ENCODE measurements at places on chromosomes 5 and 9.
A peak's percentile ranks its signal among the peaks of the same experiment; 100 is the strongest.

DNA sequence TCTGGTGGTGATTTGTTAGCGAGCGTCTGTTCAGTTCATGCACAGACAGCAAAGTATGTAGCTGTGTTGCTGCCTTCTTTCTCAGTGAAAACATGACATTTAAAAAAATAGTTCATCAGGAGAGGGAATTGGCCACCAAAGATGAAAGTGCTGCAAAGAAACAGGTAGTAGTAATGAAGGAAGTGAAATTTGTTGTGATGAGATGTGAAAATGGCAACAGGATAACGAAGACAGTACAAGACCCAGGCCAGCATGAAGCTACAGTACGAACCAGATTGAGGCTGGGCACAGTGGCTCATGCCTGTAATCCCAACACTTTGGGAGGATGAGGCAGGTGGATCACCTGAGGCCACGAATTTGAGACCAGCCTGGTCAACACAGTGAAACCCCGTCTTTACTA is 136.0 kb downstream of the SMARCA2 start:
- DNase-seq = no peak

- DNase-seq = no peak
These were observed 21.1 kb downstream of the ERCC6L2 start for GRCh38 chr9:95896580-95896979.

DNA sequence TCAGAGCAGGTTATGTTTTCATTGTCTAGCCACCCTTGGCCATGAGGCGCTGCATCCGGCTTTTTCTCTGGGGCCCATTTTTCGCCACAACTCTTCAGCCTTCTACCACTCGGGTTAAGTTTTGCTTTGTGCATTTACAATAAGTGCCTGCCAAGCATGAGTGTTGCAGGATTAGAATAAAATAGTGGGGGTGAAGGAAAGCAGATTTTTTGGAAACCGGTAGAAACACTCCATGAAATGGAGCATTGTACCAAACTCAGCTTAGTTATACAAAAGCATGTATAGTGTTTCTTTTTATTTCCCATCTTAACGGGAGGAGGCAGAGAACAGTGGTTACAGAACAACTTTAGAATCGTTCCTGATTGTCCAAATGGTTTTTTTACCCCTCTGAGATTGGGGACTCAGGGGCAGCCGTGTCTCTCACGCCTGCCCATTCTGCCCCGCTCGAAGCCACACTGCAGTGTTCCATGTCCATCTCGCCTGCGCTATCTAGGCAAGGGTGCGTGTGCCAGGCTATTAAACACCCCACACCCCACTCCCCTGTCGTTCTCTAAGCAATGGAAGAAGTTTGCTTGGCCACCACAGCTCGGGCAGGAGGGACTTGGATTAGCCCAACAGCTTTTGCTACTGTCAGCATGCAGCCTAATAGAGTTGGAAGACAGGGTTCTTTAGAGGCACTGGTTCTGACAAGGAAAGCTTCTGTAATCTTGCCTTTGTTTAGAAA is 268.8 kb upstream of the WWC1 start:
- DNase-seq = no peak

DNA sequence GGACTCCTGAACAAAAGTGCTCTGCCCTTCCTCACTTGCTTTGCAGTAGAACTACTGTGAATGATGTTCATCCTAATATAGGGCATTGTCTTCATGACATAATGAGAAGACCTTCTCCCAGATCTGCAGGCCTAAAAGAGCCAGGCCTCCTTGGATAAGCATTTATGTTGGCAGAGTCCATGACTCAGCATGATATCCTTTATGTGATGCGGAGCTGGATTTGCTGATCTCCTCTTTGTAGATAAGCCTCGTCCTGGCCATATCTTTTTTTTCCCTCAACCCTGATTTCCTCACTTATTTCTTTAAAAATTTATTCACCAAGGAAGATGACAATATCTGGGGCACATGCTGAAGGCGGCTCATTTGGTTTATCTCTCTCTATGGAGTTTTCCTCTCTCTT is 62.4 kb upstream of the TAS2R1 start:
- DNase-seq = no peak

GRCh38 chr5:155631116-155631515 is 617.6 kb downstream of the KIF4B start:
- DNase-seq = no peak

DNA sequence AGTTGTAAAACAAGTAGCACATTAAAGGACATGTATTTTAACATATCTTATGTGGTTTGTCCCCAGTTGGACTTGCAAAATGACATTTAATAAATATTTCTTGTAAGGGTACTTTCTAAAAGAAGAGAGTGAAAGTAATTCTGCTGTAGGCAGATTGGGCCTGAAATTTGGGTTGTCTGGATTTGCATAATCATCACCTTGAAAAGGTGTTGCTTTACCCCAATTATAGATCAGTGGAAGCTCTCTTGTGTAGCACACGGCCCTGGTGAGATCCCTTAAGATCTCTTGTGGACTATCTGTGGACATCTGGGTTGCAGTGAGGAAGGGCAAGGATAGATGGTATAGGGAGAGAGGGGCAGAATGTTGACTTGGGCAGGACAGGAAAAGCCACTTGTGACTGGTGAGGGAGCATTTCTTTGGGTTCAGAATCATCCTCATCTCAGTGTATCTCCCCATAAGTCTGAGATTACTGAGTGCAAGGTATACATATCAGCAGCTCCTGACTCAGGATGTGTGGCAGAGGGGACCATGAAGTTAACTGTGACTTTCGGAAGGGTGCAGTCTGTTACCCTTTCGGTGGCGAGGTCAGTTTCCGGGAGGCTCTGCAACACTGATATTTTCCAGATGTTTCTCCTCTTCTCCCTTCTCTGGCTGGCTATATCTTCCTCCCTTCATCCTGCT is 2.0 kb upstream of the TNFAIP8 start:
- no peak for DNase-seq

- no peak for DNase-seq
These were observed 71.6 kb downstream of the GCNT1 start for GRCh38 chr9:76530458-76531110.

DNA sequence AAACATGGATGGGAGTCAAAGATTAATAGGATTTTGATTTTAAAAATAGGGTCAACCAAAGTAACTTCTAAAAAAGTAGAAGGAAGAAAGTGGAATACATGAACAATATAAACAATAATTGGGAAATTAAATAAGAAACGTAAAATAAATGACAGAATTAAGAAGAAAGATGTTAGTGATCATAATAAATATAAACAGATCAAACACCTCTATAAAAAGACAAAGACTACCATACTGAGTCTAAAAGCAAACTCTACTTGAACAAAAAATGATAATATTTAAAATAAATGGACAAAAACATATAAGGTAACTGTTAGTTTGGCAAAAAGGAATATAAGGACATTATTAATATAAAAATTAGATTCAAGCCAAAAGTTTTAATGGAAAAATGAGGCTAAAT is 57.7 kb upstream of the ZNF618 start:
- no peak for DNase-seq

DNA sequence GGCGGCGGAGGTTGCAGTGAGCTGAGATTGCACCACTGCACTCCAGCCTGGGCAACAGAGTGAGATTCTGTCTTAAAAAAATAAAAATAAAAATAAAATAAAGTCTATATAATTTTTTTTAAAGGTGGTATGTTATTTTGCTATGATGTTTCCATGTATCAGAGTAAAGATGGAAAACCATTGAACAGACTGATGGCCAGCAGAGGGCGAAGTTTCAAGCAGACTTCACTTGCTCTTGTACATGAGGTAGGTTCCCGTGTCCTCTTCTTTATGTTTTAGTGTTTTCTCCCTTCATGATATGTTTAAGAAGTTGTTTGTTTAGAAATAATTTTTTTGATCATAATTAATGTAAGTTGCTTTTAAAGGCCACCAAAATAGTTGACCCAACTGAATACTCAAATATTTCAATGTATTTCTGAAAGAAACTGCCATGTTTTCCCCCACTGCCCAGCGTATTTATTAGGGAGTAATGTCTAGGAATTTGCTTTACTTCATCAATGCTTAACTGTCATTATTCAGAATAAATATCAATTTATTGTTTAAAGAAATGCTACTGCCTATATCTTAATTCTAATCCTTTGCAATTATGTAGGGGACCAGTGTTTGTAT is 146.4 kb downstream of the HACD4 start:
- DNase-seq = peak; percentile 31
